Heart left ventricle (tissue), 16 donors: ENCODE measurements at places on chromosomes 12 and 14. TPM values are rescaled to one million over a fixed set of nuclear protein-coding genes. Genes with fewer than 3 reads are reported as not detected.

GRCh38 chr14:90168425-90169105 is 87.8 kb upstream of the PSMC1 start:
- DNase-seq, result no peak

DNA sequence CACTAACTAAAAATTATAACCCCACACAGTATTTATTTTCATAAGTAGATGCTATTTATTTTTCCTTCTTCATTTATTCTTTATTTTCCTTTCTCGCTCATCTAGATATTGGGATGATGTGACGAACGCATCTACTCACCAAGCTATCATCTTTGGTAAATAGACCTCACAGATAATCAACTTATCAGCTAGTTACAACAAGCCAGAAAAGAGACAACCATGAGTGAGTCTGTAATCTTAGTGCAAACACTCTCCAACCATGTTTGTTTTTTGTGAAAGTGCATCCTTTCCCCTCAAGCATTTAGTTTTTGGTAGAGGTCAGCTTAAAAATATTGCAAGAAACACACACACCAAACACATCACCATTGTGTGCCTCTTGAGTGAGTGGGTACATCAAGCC is 84.9 kb downstream of the SLC25A21 start:
- no peak for DNase-seq

KERA gene
- total RNA-seq, result not detected

GRCh38 chr12:96850676-96851075 is 56.4 kb upstream of the NEDD1 start:
- no peak for DNase-seq

DNA sequence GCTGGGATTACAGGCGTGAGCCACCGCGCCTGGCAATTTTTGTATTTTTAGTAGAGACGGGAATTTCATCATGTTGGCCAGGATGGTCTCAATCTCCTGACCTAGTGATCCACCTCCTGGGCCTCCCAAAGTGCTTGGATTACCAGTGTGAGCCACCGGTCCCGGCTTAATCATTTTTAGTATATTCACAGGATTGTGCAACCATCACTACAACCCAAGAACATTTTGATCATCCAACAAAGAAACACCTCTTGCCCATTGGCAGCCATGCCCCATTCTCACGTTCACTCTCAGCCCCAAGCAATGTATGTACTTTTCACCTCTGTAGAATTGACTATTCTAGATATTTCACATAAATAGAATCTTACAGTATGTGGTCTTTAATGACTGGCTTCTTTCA is 19.9 kb downstream of the SP1 start:
- no peak for DNase-seq

- DNase-seq, result no peak
These were observed 6.2 kb downstream of the WNT10B start for GRCh38 chr12:48965298-48965838.

- peak; percentile 64 for DNase-seq
These were observed 418 bp downstream of the AMN1 start for GRCh38 chr12:31728289-31728916.

DNA sequence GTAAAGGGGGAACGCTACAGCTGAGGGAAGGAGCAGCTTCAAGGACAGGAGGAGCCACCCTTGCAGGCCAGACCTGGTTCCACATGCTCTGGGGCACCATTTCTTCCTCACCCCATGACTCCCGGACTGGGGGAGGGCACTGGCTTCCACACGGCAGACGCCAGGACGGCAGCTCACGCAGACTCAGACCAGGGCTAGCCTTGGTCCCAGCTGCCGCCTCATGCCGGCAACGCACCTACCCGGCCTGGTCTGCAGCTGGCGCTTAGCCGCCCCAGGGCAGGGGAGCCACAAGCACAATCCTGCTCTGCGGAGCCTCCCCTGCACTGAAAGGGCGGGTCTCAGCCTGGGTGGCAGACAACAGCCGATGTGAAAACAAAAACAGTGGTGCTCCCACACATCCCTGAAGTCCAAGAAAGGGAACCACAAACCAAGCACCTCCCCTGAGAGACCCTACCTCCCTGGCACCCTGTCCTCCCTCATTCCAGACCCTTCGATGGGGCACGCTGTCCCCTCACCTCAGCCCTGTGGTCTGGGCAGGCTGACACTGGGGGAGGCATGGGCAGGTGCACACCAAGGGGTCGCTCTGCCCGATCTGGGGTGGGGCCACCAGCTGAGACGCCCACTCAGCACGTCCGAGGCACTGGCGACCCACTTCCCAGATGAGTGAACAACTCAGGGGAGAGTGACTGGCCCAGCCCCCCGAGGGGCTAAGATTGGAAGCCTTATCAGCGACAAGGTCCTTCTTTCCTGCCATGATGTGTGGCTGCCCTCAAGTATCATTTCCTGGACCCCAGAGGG is 65.0 kb downstream of the CHGA start:
- peak; percentile 62 for DNase-seq

GRCh38 chr14:50399251-50400032 is 2.8 kb upstream of the CDKL1 start:
- peak; percentile 37 for DNase-seq

GRCh38 chr12:123270214-123271000 is 1.2 kb downstream of the CDK2AP1 start:
- peak; percentile 41 for DNase-seq

PDZRN4 gene
- total RNA-seq, result not detected

- no peak for DNase-seq
These were observed 13.0 kb upstream of the PYGL start for GRCh38 chr14:50957296-50957695.

GRCh38 chr14:63933110-63933509 is 80.3 kb downstream of the SYNE2 start:
- DNase-seq, result no peak

- no peak for DNase-seq
These were observed 132.3 kb downstream of the SNAPC1 start for GRCh38 chr14:61894452-61895077.

DNA sequence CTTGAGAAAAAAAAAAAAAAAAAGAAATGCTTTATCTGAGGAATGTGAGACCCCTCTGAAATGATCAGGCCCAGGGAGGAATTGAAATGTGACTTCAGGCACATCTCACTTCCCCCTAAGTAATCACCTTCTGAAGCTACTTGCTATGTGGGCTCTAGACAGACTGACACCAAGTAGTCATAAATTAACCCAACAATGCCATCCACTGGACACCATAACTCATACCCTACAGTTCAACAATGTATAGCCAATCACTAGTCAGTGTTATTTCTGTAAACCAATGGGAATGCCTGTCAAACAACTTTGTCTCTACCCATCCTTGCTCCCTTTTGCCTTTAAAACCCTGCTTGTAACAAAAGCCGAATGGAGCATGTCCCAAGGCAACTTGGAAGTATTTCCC is 182.7 kb upstream of the TMPO start:
- DNase-seq, result no peak

TAS2R20 gene
- total RNA-seq, result 0.36 TPM

ASCL1 gene
- not detected for total RNA-seq

GRCh38 chr12:130715998-130716968 is at the start of gene RIMBP2:
Gene RIMBP2 (minus strand): TSS chr12:130716299. CDS start chr12:130479013, 237,286 bp downstream.
- DNase-seq, result no peak

GRCh38 chr14:76832503-76832988 is 6.3 kb downstream of the LRRC74A start:
- no peak for DNase-seq

- no peak for DNase-seq
These were observed 277.2 kb downstream of the AKAP6 start for GRCh38 chr14:32606301-32606700.

DNA sequence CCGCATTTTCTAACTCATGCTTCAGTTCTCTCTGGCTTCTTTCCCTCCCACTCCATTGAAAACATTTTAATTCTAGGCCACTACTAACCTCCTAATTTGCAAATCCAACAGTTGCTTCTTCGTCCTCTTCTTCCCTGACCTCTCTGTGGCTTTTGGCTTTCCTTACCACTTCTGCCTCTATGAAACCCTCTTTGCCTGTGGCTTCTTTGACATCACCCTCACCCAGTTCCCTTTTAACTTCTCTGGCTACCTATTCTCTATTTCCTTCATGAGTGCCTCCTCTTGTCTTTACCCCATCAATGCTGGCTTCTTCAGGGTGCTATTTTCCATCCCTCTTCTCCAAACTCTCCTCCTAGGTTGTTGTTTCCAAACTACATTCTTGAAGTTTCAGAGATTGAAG is 4.4 kb upstream of the HCFC2 start:
- DNase-seq, result no peak

DNA sequence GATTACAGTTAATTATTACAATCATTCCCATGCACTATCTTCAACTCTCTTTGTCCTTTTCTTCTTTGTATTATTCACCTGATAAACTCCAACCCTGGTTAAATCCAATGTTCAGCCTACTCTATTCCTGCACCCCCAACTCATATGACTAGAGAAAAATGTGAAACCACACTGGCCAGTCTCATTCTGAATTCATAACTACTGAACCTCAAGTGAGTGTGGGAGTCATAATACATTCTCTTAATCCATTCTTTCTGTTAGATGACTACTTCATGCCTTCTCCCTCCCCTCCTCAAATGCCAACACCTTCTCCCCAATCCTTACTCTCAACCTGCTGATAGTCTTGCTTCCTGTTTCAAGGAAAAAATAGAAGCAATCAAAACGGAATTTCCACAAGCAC is 22.3 kb upstream of the ITPR2 start:
- no peak for DNase-seq

ACSM4 gene
- not detected for total RNA-seq

DNA sequence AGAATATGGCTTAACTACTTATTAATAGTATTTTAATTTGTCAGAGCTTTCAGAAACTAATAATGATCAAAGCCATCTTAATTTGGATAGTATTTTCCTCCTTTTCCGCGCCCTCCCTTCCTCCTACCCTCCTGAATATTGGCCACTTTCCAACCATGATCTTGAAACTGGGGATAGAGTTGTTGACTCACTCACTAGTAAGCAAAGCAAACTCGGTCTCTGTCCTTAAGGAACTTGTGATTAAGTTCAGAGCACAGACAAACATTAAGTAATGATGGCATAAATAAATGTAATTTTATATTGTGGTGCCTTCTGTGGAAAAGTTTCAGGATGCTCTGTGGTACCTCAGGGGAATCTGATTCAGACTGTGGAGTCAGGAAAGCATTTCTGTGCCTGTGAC is 75.7 kb downstream of the LRRK2 start:
- no peak for DNase-seq

DNA sequence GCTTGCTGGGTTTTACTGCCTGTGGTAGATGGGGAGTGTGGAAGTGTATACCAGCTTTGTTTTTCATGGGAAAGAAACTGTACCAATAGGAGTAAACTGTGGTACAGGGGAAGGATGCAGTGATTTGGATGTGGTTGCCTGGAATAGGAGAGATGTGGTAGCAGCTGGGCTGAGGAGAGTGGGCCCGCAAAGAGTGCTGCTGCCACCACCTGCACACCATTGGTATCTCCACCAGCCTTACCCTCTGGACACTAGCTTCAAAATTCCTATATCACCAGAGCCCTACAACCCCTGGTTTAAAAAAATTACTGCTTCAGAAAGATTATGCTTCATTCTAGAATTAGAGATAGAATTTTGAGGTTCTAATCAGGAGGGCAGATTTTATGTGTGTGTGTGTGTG is 53.6 kb downstream of the AKAP6 start:
- DNase-seq, result no peak

DNA sequence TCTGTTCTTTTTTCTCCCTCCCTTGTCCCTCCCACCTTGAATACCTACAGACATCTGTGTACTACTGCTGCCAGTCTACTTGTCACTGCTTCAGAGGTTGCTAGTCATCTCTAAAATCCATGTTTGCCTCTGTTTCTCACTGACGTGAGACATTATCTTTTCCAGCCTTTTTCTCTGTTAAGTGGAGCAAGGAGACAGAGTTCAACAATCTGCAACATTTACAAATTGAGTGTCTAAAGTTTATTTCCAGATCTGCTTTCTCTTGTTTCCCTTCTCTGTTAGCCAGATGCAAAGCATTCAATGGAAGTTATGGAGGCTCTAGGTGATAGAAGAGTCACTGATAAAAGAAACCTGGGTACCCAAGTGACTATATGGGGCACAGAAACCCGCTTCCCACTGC is 47.5 kb upstream of the CNTN1 start:
- DNase-seq, result no peak

CPNE6 gene
- total RNA-seq, result 0.52 TPM

- no peak for DNase-seq
These were observed 102.6 kb upstream of the LMNTD1 start for GRCh38 chr12:25655702-25656101.

GPR162 gene
- 4.6 TPM for total RNA-seq

DNA sequence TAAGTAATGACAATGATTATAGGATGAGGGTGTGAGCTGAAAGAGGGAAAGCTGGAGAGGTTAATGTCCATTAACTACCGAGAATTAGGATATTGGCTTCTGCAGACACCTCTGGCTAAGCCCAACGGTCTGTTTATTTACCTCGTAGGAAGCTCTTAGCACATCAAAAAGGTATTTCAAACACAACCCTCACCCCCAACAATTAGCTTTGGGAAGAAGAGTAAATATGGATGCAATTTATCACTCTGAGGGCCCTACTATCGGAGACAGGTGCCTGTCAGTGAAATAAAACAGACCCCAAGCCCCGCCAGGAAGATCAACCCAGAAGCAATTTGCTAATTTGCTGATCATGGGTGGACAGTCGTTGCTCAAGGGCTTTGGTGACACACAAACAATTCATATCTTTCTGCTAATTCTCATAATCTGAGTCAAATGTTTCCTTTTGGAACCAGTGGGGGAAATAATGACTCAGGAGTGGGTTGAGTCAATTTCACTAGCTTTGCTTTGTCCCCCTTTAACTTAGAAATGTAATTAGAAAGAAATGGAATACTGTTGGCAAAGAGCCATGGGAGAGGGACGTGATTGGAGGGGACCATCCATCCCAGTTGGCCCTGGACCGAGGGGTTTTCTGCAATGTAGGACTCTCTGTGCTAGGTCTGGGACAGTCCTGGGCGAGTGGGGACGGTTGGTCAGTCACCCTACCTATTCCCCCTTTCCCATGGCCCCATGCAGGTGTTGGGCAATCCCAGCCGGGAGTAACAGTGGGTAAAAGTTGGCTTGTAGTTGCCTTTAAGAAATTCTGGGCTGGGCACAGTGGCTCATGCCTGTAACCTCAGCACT is 99.1 kb upstream of the MED13L start:
- DNase-seq, result no peak

PRB2 gene
- total RNA-seq, result not detected

CAPZA3 gene
- total RNA-seq, result not detected

GRCh38 chr14:59882957-59883356 is 12.4 kb upstream of the RTN1 start:
- DNase-seq, result no peak

MVK gene
- 9.5 TPM for total RNA-seq

FOXG1 gene
- total RNA-seq, result not detected
